Astrocyte of the cerebellum (primary cell): ENCODE measurements at places on chromosomes 7 and 10.

- no peak for DNase-seq
Measured at GRCh38 chr10:13271552-13272163, 28.2 kb downstream of the PHYH start.

DNA sequence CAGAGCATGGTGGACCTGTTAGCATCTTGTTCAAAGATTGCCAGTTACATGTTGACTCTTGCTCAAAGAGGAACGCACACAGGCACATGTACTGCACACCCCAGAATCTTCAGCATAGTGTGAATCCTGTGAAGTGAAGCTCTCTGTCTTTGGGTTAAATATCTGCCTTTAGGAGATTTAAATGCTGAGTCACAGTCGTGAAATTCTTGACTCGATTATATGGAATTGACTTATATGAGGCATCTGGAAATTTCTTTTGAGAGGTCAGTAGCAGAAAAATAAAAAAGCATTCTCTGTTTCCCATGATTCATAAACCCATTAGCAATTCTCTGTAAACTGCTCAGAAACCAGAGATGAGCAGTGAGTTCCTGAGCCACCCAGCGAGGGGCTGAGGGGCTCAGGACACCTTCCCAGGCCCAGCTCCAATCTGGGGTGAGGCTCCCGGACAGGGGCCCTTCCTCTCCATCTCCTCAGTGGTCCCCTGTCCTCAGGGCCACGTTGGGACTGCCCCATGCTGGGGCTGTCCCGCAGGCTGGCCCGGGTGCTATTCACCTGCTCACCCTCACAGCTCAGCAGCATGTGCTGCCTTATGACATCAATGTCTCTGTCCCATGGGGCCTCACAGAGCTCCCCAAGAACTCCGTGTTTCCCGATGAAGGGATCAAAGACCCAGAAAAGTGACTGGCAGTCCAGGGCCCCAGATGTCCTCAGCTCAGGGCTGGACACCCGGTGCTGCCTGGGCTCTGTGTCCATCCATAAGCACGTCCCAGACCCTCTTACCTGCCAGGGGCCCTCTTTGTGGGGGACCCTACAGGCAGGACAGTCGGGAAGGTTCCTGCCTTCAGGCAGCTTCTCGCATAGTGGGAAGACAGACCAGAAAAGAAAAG, 50.0 kb upstream of the INSIG1 start:
- no peak for DNase-seq

GRCh38 chr10:123888751-123889150, 2.9 kb downstream of the CPXM2 start:
- DNase-seq, result no peak

DNA sequence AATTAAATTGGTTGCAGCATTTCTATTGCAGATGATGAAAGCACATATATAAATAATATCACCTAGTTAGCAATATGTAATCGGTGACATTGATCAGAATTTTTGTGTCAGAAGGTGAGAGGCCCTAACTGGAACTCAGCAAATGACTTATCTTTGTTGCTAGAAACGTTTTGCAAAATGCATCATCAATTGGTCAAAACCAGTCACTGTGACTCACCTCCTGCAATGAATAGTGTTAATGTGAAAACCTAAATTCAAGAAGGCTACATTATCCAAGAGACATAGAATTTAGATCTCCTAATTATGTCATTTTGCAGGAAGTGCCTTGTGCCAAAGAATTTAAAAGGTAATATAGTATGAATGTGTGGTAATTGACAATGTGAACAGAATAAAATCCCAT, 9.8 kb upstream of the PNLIPRP3 start:
- no peak for DNase-seq

DNA sequence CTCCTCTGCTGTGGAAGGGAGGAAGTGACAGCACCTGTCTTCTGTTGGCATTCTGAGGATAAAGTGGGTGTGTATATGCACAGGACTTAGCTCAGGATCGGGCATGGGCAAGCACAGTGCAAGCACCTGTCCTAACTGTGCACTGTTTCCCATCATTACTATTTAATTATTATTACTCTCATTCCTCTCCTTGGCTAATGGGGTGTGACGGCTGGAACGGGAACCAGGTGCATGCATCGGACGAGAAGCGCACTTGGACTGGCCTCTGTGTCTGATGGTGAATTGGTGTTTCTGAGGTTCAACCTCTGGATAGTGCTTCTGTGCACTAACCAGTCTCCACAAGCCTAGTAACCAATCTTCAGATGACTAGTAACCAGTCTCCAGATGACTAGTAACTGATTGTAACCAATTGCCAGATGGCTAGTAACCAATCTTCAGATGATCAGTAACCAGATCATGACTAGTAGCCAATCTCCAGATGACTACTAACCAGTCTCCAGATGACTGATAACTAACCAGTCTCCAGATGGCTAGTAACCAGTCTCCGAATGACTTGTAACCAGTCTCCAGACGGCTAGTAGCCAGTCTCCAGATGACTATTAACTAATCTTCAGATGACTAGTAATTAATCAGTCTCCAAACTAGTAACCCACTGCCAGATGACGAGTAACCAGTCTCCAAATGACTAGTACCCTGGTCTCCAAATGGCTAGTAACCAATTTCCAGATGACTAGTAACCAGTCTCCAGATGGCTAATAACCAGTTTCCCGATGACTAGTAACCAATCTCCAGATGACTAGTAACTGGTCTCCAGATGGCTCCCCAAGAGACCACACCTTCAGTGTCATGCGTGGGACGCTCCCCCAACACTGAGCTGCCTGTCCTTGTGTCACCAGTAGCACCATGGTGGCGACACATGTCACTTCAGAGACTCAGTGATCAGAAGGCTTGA, 85.8 kb downstream of the PAXIP1 start:
- DNase-seq, result no peak
